ENCODE measurements at places on chromosomes 16 and 17. TPM values are rescaled to one million over a fixed set of nuclear protein-coding genes. Genes with fewer than 3 reads are reported as not detected.

DNA sequence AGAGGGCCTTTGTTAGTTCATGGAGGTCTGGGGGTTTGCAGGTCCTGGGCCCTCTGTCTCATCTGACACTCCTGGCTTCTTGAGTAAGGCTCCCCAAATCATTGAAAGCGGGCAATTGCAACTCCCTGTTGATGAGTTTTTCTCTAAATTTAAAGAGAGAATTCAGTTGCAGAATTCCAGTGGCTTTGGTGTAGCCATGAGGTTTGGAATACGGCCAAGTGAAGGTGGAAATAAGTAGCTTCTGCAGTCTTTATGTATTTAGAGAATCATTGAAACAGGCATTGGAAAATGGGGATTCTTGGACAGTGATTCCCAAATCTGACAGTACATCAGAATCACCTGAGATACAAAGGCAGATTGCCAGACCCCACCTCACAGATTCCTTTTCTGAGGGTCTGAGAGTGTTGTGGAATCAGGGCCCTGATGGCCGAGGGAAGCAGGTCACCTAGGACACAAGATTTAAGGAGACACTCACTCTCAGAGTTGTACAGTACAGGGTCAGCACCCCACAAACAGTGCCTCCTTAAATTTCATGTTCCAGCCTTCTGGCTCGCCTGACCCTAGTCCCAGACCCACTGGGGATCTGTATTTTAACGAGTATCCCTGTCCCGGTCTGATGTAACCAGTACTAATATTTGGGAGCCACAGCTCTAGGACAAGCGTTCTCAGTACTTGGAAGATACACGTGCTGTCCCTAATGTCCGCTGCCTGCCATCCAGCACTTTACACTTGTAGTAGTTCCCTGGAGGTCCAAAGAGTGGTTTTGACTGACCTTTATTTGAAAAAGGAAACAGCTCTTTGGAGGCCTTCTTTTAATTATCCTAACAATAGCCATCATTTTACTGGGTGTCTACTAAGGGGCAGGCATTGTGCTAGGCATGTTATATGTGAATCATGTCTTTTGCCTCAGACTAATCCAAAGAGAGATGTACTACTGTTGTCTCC, 37.8 kb downstream of the YPEL2 start:
- no peaks in the 10 kb centered on the region for H3K36me3 ChIP-seq
- no peak for DNase-seq
- H3K27ac ChIP-seq: peak overlapping the region; percentile 81

DNA sequence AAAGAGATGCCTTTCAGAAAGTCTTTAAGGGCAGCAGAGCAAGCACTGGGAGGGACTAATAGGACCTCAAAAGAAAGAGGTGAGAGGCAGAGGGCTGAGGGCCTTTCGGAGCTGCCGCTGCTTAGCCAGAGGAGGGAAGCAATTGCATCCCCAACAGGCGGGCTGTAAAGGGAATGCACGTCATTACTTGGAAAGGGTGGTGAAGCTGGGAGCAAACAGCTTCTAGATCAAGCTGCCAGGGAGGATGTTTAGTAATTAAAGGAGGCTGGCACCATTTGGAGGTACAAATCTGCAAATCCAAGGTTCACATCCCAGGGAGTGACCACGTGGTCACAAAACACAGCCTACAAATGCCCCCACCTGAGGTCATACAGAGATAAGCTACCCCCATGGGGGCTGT, 429.0 kb upstream of the RBFOX1 start:
- no peak for DNase-seq
- H3K27ac ChIP-seq: no peak overlapping the region
- no peaks in the 10 kb centered on the region for H3K36me3 ChIP-seq
- H3K27me3 ChIP-seq: no peaks in the 10 kb centered on the region
- H3K4me1 ChIP-seq: no peaks in the 10 kb centered on the region
- H3K4me3 ChIP-seq: no peak overlapping the region

DNA sequence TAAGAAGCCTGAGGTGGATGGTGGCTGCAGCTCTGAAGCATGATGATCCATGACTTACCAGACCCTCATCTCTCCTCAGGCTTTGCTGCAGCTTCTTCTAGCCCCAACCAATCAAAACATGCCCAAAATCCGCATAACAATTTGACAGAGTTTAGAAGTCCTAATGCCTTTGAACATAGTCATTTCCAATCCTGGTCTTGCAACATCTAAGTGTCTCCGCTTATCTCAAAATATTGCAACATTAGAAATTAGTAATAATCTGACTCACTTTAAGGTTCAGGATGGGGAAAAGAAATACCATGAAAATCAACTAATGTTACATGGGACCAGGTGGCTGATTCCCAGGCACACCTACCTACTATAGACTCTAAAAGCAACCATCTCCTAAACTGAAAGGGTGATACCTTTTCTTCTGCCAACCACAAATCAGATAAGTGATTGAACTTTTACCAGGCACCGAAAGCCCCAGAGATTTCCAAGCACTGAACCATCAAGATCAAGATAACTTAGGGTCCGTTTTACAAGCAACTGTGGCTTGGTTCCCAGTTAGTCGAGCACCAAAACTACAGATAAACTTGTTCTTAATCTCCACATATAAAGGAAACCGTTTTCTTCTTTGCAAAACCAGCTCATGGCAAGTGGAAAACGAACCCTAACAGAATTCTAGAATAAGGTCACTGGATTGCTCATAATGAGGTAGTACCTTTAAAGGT, 14.0 kb downstream of the ERN1 start:
- peaks cover 73% of the 10 kb centered on the region for H3K4me1 ChIP-seq
- DNase-seq: no peak

DNA sequence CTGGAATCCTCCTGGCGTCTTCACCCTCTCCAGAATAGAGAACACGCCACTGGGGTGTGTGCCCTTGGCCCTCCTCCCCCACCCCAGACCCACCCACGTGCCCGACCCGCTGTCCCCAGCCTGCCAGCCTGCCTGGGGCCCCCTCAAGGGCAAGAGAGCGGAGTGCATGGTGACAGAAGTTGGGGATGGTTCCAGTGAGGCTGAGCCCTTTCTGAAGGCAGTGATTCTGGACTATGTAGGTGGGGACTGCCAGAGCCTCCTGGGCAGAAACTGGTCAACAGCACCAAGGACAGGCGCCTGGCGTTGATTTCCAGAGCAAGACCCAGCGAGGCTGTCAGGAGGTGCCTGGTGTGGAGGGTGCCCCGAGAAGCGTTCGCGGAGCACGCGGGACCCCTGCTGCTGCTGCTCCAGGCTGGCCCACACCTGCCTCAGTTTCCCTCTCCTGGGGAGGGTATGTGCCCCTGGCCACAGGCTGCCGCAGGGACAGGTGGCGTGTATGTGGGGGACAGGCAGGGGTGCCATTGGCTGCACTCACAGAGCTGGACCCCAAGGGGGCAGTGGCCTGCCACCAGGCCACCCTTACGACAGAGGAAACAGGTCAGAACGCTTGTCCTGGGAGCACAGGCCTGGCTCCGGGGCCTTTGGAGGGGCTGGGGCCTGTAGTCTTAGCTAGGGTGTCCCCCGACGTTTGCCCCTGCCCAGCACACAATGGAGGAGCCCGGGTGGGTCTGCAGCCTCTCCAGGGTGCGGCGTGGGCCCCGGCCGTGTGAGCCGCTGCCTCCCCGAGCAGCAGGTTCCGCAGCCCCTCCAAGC, 1.2 kb downstream of the SSTR5 start:
- no peak overlapping the region for H3K4me3 ChIP-seq
- H3K27ac ChIP-seq: no peak overlapping the region
- no peaks in the 10 kb centered on the region for H3K4me1 ChIP-seq
- H3K27me3 ChIP-seq: peaks cover 80% of the 10 kb centered on the region
- no peak for DNase-seq

UNC119 gene
- 27.0 TPM for total RNA-seq

Data from lower lobe of right lung (tissue), 2 donors.